ENCODE measurements at places on chromosomes 11 and 22.
A peak's percentile ranks its signal among the peaks of the same experiment; 100 is the strongest.

GRCh38 chr11:118914178-118914918 is 11.4 kb downstream of the BCL9L start:
- peaks cover 89% of the 10 kb centered on the region for H3K4me1 ChIP-seq
- no peaks in the 10 kb centered on the region for H3K27me3 ChIP-seq
- H3K27ac ChIP-seq = peak overlapping the region; percentile 97
- peak overlapping the region; percentile 47 for H3K4me3 ChIP-seq
- no peaks in the 10 kb centered on the region for H3K36me3 ChIP-seq

- no peak overlapping the region for H3K27ac ChIP-seq
- DNase-seq = peak; percentile 22
These were observed 31.6 kb downstream of the TPST2 start for GRCh38 chr22:26558248-26558895.

DNA sequence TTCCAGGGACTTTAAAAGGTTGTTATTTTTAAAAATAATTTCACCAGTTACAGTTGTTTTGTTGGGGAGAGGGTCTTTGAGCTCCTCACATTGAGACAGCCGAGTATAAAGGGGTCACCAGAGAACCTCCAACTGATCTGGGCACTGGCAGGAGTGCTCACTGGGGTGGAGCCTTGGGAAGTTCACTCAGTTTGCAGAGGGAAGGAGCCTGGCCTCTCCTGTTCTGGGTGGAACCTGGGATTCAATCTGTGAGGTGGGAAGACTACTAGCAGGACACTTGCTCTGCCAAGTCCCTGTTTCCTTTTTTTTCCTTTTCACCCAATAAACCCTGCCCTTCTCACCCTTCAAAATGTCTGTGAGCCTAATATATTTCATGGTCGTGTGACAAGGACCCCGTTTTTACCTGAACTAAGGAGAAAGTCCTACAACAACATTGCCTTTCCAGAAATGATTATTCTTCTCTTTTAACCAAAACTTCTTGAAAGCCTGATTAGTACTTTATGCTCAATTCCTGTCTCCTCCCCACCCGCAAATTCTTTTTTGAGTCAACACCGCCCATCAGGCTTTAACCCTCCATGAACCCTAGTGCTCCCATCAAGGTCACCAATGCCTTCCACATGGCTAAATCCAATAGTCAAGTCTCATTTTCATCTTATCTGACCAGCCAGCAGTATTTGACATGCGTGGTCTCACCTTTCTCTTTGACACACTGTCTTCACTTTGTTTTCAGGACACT is 22.0 kb upstream of the MSANTD2 start:
- no peak overlapping the region for H3K27ac ChIP-seq
- no peak overlapping the region for H3K4me3 ChIP-seq
- DNase-seq = no peak
- no peaks in the 10 kb centered on the region for H3K36me3 ChIP-seq
- peaks cover 60% of the 10 kb centered on the region for H3K27me3 ChIP-seq

- H3K36me3 ChIP-seq = no peaks in the 10 kb centered on the region
- peak overlapping the region; percentile 58 for H3K4me3 ChIP-seq
These were observed 21.3 kb downstream of the GRIK4 start for GRCh38 chr11:120532832-120533196.

- H3K27me3 ChIP-seq = no peaks in the 10 kb centered on the region
- peaks cover 37% of the 10 kb centered on the region for H3K4me1 ChIP-seq
- H3K36me3 ChIP-seq = no peaks in the 10 kb centered on the region
- no peak overlapping the region for H3K4me3 ChIP-seq
- peak; percentile 20 for DNase-seq
- H3K27ac ChIP-seq = peak overlapping the region; percentile 85
These were observed 30.3 kb downstream of the PDGFB start for GRCh38 chr22:39214383-39215069.

GRCh38 chr22:40453671-40454070 is 83.3 kb downstream of the SGSM3 start:
- no peak overlapping the region for H3K4me3 ChIP-seq
- H3K4me1 ChIP-seq = peaks cover 5% of the 10 kb centered on the region
- no peaks in the 10 kb centered on the region for H3K27me3 ChIP-seq
- peak; percentile 48 for DNase-seq
- no peak overlapping the region for H3K27ac ChIP-seq

DNA sequence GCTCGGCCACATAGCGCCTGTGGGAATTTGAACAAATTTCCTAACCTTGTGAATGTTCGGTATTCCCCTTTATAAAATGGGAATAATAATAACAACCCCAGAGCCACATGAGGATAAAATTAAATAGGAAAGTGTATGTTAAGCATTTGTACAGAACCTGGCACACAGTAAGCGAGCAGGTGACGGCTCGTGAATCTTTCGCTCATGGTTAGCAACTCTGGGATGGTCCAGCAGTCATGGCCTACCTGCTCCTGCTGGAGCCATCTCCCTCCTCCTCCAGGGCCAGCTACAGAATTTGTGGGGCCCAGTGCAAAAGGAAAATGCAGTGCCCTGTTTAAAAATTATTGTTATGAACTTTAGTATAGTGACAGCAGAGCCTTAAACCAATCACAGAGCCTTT is 88.5 kb upstream of the CSNK2A3 start:
- H3K27me3 ChIP-seq = peaks cover 51% of the 10 kb centered on the region
- no peak overlapping the region for H3K4me3 ChIP-seq
- no peak for DNase-seq
- peaks cover 8% of the 10 kb centered on the region for H3K4me1 ChIP-seq
- H3K27ac ChIP-seq = no peak overlapping the region

- DNase-seq = no peak
- no peak overlapping the region for H3K4me3 ChIP-seq
- no peaks in the 10 kb centered on the region for H3K36me3 ChIP-seq
These were observed 8.6 kb upstream of the KCTD14 start for GRCh38 chr11:78031629-78032028.

DNA sequence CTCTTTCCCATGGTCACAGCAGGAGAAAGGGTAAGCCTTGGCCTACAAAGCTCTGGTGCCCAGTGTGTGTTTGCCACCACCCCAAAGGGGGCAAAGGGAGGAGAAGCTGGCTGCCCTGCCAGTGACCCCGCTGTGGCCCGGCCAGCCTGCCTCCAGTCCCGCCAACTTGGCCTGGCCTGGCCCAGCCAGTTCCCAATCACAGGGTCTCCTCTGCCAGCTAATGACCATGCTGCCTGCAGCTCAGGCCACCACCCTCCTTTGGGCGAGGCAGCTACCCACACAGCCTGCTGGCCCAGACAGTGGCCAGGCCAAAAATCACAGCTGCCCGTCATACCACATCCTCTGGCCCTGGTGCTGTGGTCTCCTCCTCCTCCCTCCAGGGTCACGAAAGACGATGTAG is 5.1 kb downstream of the GDPD5 start:
- H3K36me3 ChIP-seq = no peaks in the 10 kb centered on the region
- H3K4me1 ChIP-seq = peaks cover 10% of the 10 kb centered on the region
- peaks cover 16% of the 10 kb centered on the region for H3K27me3 ChIP-seq
- H3K4me3 ChIP-seq = no peak overlapping the region
- no peak overlapping the region for H3K27ac ChIP-seq

DNA sequence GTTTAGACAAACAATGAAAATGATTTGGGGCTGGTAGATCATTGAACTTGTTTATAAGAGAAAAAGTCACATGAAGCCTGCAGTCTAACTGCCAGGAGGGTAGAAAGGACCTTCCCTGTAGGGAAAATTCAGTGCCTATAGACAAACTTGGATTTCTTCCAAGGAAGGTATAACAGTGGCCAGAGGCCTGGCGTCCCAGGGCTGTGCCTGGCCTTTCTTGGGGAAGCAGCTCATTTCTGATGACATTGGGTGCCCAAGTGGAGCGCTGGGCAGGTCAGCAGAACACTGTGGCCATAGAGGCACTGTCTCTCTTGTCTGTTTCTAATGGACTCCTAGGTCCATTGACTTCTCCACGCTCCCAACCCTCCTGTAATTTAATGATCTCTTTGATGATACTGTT is 6.6 kb upstream of the FXYD6 start:
- H3K4me3 ChIP-seq = no peak overlapping the region
- H3K27ac ChIP-seq = no peak overlapping the region
- peaks cover 14% of the 10 kb centered on the region for H3K4me1 ChIP-seq

DNA sequence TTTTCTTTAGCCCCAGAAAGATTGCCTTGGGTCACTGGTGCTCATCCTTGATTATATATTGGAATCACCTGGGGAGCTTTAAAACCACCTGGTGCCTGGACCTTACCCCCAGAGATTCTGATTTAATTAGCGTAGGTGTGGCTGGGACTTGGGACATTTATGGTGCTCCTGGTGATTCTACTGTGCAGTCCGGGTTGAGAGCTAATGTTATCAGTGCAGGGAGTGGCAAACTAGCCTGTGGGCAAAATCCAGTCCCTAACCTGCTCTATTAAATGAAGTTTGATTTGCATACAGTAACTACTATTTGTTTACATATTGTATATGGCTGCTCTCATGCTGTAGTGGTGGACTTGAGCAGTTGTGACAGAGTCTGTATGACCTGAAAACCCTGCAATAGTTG is 134.0 kb upstream of the SORL1-AS1 start:
- no peak overlapping the region for H3K27ac ChIP-seq
- H3K36me3 ChIP-seq = no peaks in the 10 kb centered on the region
- H3K4me1 ChIP-seq = no peaks in the 10 kb centered on the region
- DNase-seq = no peak
- peaks cover 30% of the 10 kb centered on the region for H3K27me3 ChIP-seq

DNA sequence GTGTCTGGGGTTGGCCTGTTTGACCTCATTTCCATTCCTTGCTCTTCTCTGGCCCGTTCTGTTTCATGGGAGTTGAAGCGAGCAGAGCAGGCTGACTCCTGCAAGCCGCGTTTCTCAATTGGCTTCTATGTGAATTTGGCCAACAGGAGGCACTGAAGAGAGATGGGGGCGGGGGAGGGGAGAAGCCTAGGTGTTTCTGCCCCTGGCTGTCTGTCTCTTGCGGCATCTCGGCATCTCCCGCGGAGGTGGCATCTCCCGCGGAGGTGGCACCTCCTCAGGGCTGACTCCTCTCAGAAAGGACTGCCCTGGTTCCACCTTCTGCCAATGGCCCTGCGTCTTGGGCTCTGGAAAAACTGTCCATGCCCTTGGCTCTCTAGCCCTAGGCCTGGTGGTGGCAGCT is 125.6 kb upstream of the CSNK2A3 start:
- no peak overlapping the region for H3K27ac ChIP-seq
- no peaks in the 10 kb centered on the region for H3K36me3 ChIP-seq
- H3K4me3 ChIP-seq = no peak overlapping the region
- no peak for DNase-seq
- no peaks in the 10 kb centered on the region for H3K4me1 ChIP-seq
- peaks cover 42% of the 10 kb centered on the region for H3K27me3 ChIP-seq

GRCh38 chr11:57338142-57338541 is at the start of gene P2RX3:
P2RX3 (plus strand) TSS chr11:57338352; CDS start chr11:57338551, 199 bp downstream.
- peaks cover 8% of the 10 kb centered on the region for H3K4me1 ChIP-seq
- H3K27ac ChIP-seq = no peak within 1 kb of the TSS
- H3K36me3 ChIP-seq = peaks cover 3% of the 10 kb centered on the region

DNA sequence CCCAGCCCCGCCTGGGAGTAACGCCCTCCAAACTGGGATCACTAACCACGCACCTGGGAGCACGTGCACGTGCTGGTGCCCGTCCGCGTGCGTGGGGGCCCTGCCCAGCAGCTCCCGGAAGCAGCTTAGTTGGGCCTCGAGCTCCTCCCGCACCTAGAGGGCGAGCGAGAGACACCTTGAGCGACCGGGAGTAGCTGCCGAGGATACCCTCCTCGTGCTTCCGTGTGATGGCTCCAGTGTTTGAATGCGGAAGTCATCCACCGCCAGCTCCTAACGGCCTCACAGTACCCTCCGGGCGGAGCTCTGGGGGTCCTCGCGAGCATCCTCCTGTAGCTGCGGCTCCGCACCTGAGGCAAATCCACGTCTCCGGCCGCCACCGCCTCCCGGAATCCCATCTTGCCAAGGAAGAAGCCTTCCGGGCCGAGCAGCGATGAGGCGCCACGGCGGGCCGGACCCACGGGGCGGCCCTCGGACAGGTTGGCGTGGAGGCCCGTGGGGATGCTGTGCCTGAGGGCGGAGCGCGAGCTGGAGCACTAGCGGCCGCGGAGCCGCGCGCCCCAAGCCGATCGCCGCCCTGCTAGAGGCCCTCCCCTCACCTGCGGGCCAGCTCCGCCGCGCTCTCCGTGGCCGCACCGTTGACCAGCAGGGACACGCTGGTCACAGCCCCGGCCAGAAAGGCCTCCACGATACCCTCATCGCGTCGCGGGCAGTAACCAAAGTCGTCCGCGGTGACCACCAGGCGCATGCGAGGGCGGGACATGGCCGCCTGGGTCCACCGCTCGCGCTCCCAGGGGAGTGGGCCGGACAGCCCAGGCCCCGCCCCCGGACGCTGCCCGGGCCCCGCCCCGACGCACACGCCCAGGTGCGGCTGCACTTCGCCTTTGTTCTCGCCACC is at the start of gene YDJC:
YDJC (minus strand) TSS at position 768 of the 895 bp plus-strand sequence; CDS start at position 760, 8 bp downstream.
- no peaks in the 10 kb centered on the region for H3K27me3 ChIP-seq
- H3K4me3 ChIP-seq = peak within 1 kb of the TSS; percentile 94
- H3K4me1 ChIP-seq = peaks cover 19% of the 10 kb centered on the region
- peaks cover 39% of the 10 kb centered on the region for H3K36me3 ChIP-seq

- no peak overlapping the region for H3K4me3 ChIP-seq
- peak overlapping the region; percentile 83 for H3K27ac ChIP-seq
- H3K4me1 ChIP-seq = peaks cover 16% of the 10 kb centered on the region
- peaks cover 13% of the 10 kb centered on the region for H3K36me3 ChIP-seq
- DNase-seq = no peak
- no peaks in the 10 kb centered on the region for H3K27me3 ChIP-seq
These were observed 101.8 kb upstream of the GAL start for GRCh38 chr11:68582416-68583040.

DNA sequence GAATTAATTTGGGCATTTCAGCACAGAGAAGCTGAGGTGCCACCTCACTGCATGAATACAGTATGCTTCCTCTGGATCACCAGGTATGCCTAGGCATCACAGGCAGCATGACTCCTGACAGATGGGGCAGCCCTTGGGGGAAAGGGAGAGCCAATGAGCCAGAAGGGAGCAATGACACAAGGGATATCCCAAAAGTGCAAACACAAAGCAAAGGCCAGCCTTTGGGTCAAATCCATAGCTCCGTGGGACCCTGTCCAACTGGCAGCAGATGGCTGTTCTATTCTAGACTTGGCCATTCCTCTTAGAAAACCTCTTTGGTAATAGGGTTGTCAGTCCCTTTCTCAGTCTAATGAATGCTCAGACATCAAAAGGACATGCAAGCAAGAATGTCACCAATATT is 73.3 kb downstream of the SERGEF start:
- H3K36me3 ChIP-seq = no peaks in the 10 kb centered on the region
- no peaks in the 10 kb centered on the region for H3K4me1 ChIP-seq
- DNase-seq = no peak
- no peak overlapping the region for H3K27ac ChIP-seq
- H3K4me3 ChIP-seq = no peak overlapping the region

DNA sequence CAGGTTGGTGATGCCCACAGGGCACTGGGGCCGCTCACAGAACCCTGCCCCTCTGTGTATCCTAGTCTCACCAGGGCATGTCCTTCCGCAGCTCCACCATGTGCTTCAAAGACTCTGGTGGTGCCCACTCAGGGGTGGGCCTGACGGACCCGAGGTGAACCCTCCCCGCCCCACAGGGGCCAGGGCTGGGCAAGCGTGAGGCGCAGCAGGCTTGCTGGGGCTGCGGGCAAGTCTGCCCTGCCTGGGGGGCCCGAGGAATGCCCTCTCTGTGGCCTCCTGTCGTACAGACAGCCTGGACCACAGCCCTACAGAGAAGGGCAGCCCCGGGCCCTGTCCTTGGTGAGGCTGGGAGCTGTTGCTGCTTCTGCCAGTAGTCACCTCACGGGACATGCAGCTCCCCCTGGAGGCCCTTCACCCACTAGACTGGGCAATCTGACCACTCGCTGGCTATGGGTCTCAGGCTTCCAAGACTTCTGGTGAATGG is 40.2 kb downstream of the TBX1 start:
- H3K27me3 ChIP-seq = no peaks in the 10 kb centered on the region
- no peak overlapping the region for H3K4me3 ChIP-seq
- peaks cover 64% of the 10 kb centered on the region for H3K36me3 ChIP-seq
- no peak overlapping the region for H3K27ac ChIP-seq
- H3K4me1 ChIP-seq = peaks cover 20% of the 10 kb centered on the region
